Prostate gland (tissue), 2 donors: ENCODE measurements at places on chromosomes 3 and 15.

GRCh38 chr15:60479361-60480110 is 594 bp upstream of the ICE2 start:
- no peak for DNase-seq

- DNase-seq = no peak
These were observed 16.8 kb downstream of the CGNL1 start for GRCh38 chr15:57393061-57393460.

- no peak for DNase-seq
These were observed 43.2 kb downstream of the GOLIM4 start for GRCh38 chr3:168052515-168052914.

- DNase-seq = no peak
These were observed 63.7 kb upstream of the THSD4 start for GRCh38 chr15:71051539-71051938.

GRCh38 chr3:128074851-128075521 is 22.7 kb downstream of the SEC61A1 start:
- no peak for DNase-seq

DNA sequence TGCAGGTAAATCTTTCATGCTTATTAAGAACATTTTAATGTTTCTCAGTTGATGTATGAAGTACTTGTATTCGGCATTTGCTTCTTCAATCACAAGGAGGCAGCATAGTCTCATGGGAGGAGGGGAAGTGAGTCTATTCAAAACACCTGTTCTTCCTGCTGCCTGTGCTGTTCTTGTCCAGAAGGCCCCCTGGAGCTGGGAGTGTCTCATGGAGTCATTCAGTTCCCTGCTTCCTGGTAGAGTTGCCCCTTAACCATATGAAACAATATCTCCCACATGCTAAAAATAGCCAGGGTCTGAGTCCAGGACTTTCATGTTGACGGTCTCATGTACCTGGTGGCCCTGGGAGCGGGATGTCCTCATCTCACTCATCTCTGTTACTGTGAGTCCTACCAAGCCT is 15.5 kb upstream of the PPP1R2 start:
- no peak for DNase-seq

GRCh38 chr3:128217702-128218547 is 64.6 kb downstream of the EEFSEC start:
- DNase-seq = no peak

DNA sequence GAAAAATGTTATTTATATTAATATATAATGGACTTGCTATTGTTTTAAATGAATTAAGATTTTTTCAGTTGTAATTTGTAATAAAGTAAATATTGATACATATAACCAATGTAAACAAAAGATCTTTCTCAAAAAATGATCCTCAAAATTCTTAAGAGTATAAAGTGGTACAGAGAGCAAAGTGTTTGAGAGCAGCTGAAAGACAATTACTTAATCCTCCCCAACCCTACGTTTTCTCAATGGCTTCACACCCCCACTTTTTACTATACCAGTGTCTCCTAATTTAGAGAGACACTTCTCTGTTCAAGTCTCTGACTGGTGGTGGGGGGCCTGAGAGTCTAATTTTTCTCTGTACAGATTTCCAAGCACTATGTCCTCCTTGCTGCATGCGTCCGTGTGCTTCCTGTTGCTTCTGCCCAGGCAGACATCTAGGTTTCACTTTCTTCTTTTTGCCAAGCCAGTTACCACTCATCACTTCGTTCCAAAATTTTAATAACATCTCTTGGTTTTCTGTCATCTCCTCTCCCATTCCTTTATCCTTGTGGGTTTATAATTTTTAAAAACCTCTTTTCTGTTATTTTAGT is 276.3 kb upstream of the DNAJC19 start:
- no peak for DNase-seq

- DNase-seq = no peak
These were observed 11.7 kb downstream of the SHOX2 start for GRCh38 chr3:158094235-158095110.

- DNase-seq = no peak
These were observed 37.6 kb upstream of the EPHB3 start for GRCh38 chr3:184523825-184524615.

DNA sequence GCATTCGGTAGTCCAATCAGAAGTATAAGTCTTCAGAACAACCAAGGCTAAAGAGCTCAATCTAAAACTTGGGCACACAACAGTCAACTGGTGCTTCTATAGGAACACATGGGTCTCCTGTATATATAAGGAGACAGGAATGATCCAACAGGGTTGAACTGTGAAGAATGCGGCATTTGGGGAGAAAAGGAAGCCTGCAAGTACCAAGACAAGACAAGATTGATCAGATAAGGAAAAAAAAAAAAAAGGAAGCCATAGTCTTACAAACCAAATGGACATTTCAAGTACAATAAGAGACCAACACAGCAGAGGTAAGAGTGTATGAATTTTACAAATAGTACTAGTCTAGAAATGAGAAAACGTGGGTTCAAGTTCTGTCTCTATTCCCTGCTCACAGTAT is 6.5 kb downstream of the CPEB1 start:
- DNase-seq = no peak

GRCh38 chr3:188296761-188297612 is 143.0 kb downstream of the LPP start:
- DNase-seq = no peak

GRCh38 chr3:21055015-21055414 is 696.0 kb downstream of the ZNF385D start:
- no peak for DNase-seq

DNA sequence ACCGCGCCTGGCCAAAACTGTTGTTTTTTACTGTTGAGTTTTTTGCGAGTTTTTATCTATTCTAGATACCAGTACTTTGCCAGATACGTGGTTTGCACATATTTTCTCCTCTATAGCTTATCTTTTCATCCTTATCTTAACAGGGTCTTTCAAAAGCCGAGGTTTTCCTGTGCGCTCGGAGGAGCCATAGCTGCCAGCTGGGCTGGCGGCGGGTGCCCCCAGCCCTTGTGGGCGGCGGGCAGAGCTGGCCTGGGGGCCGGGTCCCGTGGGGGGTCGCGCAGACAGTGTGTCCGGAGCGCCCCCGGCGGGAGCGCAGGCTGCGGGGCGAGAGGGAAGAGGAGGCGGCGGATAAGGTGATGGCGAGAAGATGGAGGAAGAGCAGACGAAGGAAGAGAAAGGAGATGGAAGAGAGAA is 11.1 kb upstream of the EIF4A2 start:
- no peak for DNase-seq

DNA sequence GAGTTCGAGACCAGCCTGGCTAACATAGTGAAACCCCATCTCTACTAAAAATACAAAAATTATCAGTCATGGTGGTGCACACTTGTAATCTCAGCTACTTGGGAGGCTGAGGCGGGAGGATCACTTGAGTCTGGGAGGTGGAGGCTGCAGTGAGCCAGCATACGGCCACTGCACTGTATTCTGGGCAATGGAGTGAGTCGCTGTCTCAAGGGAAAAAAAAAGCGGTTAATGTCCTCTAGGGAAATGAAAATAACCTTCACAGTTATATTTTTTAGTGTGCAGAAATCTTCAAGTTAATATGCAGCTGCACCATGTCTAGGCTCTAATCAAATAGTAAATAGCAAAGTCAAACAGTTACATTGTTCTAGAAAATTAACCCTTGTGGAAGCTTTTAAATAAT is 14.8 kb downstream of the CEP19 start:
- no peak for DNase-seq

- no peak for DNase-seq
These were observed 58.0 kb upstream of the FURIN start for GRCh38 chr15:90810354-90810753.

DNA sequence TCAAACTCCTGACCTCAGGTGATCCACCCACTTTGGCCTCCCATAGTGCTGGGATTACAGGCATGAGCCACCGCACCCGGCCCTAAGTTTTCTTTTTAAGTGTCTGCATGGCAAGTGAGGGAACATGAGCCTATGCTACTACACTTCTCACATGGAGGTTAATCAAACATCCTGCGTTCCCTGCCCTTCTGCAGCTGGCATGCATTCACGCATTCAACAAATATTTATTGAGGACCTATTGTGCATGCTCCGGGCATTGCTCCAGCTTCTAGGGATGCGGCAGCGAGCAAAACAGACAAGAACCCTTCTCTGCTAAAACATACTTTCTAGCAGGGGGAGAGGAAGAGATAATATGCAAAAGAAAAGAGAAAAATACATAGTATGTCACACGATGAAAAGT is 42.6 kb upstream of the ACKR4 start:
- DNase-seq = no peak
